Activated CD4-positive, alpha-beta T cell treated with anti-CD3 and anti-CD28 coated beads for 36 hours (primary cell): ENCODE measurements at places on chromosomes 3 and 15. TPM values are rescaled to one million over a fixed set of nuclear protein-coding genes. Genes with fewer than 3 reads are reported as not detected.

- no peak for DNase-seq
Measured at GRCh38 chr15:26298659-26299170, 435.6 kb upstream of the ATP10A start.

- DNase-seq, result peak; percentile 86
Measured at GRCh38 chr3:133574260-133574881, 885 bp downstream of the CDV3 start.

DNA sequence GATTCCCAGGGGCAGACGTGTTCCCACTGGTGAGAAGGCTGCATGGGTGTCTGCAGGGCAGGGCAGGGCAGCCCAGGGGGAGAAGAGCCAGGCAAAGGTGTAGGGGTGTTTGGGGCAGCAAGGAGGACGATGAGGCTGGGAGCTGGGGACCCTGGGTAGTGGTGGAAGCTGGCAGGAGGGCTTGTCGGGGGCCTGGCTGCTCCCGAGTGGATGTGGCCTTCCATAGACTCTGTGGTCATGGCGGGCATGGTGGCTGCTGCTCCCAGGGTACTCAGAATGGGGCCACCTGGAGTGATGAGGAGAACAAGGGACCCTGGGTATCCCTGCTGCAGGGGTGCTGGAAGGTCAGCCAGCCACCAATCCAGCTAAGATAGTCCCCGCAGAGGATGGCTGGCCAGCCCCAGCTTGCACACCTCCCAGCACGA is 107.5 kb downstream of the WNT7A start:
- no peak for DNase-seq

- no peak for DNase-seq
Measured at GRCh38 chr3:112746675-112747280, 99.9 kb downstream of the CD200R1L start.

DNA sequence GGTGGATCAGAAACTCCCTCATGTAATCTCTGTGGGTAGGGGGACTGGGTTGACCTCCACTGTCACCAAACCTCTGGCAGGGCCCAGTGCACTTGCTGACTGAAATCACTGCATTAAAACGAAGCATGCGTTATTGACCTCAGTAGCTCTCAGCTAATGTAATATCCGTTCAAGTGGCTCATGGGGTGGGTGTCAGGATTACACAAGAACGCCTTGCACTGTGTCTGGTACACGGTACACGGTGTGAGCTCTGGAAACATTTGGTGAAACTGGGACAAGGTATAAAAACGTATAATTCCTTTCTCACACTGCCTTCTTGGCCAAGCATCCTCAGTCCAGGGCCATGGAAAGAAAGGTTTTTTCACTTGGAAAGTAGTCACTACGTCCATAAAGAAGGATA is 11.9 kb downstream of the LRTM1 start:
- no peak for DNase-seq

GRCh38 chr15:79178594-79178993 is 88.0 kb upstream of the RASGRF1 start:
- no peak for DNase-seq

DNA sequence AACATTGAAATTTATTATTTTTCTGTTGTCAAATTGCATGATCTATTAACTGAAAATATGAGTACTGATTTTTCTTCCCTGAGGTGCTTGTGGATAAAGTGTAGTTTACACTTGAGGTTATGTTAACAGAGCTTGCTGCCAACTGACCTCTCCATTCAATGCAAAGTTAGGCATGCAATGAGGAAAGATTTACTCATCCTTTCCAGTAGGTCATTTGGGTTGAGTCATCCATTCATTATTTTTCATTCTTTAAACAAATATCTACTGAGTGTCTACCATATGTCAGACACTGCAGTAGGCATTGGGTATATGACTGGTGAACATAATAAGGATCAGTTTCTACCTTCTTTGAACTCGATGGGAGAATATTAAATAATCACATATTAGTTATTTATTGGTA is 604.1 kb downstream of the EDEM1 start:
- no peak for DNase-seq

- DNase-seq, result peak; percentile 36
Measured at GRCh38 chr15:67746450-67746849, 78.9 kb upstream of the SKOR1 start.

GRCh38 chr3:175335229-175335628 is 476.1 kb downstream of the NAALADL2 start:
- DNase-seq, result no peak

DNA sequence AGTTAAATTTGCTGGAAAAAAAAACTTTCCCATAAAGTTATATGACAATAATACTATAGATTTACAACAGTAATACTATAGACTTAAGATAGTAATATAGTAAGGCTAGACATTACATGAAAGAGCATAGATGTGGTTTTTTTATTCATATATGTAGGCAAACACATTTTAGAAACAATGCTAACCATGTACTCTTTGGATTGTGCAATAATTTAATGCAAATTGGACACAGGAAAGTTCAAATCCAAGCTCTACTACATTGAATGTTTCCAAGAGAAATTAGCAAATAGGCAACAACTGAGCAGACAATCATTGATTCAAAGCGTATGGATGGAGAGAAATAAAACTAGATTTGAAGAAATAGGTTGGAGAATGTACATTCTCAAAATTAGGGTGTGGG is 469.2 kb downstream of the CNTN3 start:
- no peak for DNase-seq

DNA sequence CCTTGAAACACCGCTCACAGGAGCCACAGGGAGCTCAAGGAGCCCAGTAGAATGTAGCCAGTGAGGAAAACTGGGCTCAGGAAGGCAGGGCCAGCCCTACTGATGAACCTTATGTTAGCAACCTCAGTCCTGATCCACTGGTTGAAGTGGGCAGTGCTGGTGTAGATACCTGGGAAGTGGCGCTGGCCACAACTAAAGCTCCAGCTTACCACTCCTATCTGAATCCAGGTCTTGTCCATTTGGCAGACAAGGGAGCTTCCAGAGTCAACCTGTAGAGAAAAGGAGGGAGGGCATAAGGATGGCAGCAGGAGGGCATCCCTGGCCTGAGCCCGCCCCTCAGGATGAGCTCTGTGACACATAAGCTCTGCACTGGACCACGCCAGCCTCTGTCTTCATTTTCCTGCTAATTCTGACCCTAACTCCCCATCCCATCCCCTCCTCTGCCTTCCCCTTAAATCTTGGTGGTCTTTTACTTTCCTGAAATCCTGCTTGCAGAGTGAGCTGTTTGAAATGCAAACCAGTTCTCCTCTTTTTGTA is 2.1 kb upstream of the PRSS50 start:
- DNase-seq, result no peak

The HIGD2B gene
- not detected for total RNA-seq

The TIGIT gene
- total RNA-seq, result 23.5 TPM

The P2RY1 gene
- total RNA-seq, result 1.8 TPM

The SPATA12 gene
- total RNA-seq, result not detected

The ANKRD34C gene
- total RNA-seq, result not detected

The PLA2G4D gene
- total RNA-seq, result not detected

The BNC1 gene
- not detected for total RNA-seq

The CCR1 gene
- 0.14 TPM for total RNA-seq
